ENCODE measurements at places on chromosomes 1 and 21. TPM values are rescaled to one million over a fixed set of nuclear protein-coding genes. Genes with fewer than 3 reads are reported as not detected.

KIAA1614 gene
- 2.0 TPM for total RNA-seq

GRCh38 chr1:212606395-212607205 lies 2.0 kb upstream of the ATF3 start:
- H3K4me1 ChIP-seq: peaks cover 32% of the 10 kb centered on the region
- no peak for DNase-seq
- no peaks in the 10 kb centered on the region for H3K36me3 ChIP-seq
- H3K27ac ChIP-seq: no peak overlapping the region

LCE6A gene
- total RNA-seq: not detected

ZSCAN20 gene
- total RNA-seq: 8.5 TPM

IRF6 gene
- 2.8 TPM for total RNA-seq

TTC22 gene
- total RNA-seq: 1.2 TPM

Measured in spinal cord (tissue), 10 donors.